ENCODE measurements at places on chromosomes 1 and 21.

DNA sequence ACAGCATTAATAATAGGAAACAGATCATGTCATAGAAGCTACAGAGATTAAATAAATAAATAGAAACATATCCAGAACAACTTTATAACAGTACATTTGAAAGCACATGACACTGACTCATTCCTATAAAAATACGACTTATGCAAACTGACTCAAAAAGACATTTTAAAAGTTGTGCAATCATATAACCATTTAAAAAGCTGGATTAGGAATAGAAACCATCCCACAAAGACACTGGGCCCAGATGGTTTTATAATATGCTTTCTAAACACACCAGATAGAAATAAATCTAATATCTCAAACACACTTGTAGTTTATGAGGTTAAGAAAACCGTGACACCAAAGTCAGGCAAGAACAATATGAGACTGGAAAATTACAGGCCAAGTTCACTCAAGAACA is 47.6 kb downstream of the MATN1 start:
- DNase-seq: no peak

DNA sequence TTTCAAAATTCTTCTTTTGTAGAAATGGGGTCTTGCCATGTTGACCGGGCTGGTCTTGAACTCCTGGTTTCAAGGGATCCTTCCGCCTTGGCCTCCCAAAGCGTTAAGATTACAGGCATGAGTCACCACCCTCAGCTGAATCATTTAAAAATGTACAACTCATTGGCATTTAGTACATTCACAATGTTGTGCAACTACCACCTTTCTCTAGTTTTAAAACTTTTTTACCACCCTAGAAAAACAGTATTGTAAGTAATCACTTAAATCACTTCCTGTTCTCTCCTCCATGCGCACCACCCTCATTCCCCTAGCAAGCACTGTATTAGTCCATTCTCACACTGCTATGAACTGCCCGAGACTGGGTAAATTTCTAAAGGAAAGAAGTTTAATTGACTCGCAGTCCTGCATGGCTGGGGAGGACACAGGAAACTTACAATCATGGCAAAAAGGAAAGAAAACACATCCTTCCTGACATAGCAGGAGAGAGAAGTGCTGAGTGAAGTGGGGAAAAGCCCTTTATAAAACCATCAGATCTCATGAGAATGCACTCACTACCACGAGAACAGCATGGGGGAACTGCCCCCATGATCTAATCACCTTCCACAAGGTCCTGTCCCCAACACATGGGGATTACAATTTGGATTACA is 14.4 kb upstream of the THEM5 start:
- DNase-seq: no peak

GRCh38 chr1:107935396-107936064 is 29.4 kb downstream of the VAV3 start:
- DNase-seq: peak; percentile 26

GRCh38 chr1:13573586-13573985 is 10.0 kb upstream of the PDPN start:
- DNase-seq: no peak

DNA sequence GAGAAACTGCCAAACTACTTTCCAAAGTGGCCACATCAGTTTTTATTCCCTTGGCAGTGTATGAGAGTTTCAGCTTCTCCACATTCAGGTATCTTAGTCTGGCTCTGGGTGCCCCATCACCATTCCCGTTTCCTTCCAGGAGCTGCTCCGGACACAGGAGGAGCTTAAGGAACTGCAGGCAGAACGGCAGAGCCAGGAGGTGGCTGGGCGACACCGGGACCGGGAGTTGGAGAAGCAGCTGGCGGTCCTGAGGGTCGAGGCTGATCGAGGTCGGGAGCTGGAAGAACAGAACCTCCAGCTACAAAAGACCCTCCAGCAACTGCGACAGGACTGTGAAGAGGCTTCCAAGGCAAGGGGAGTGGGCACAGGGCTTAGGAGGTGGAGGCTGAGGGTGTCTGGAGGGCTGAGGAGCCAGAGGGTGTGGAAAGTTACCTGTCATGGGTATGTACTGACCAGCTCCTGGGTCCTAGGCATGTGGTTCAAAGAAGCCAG is 10.9 kb upstream of the TUFT1 start:
- DNase-seq: no peak

DNA sequence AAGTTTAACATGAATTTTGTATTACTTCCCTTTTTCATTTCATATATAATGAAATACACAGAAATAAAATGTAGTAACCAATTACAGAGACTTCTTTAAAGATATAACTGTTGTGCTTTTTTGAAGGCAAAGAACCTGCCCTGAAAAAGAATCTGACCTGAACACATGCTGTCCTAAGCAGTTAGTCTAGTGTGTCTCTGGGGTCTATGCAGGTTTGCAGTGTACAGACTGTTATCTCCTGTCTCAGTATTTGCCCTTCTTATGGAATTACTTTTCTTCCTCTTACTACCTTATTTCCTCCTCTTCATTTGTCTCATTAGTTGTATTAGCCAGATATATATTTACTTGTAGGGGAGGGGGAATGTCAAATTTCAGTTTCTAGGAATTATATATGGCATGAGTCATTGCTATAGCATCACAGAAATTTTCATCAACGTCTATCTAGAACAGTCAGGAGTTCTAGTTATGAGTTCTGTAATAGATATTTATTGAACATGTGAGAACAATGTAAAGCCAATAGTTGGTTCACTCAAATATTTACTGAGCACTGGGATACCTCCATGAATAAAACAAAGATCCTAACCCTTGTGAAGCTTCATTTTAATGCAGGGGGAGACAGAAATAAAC is 28.4 kb upstream of the PLEKHO1 start:
- DNase-seq: no peak

- no peak for DNase-seq
Observed at GRCh38 chr1:34796990-34797389, 4.2 kb downstream of the GJA4 start.

GRCh38 chr21:15446223-15446622 is 283.6 kb upstream of the USP25 start:
- DNase-seq: no peak

DNA sequence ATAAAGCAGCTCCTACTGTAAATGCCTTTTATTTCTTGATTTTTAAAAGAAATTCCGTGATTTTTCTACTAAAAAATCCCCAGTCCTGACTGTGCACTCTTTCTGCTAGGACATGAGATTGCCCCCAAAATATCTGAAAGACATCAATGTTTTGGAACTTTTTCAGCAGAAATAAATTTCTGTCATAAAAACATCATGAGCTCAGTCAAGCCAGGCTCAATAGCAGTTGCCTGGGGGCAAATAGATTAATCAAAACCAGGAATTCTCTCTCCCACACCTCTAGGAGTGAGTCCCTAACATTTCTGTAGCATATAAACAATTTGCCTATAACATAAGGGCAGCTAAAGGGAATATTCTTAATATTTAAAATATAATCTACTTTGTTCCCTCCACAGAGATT is 654.1 kb downstream of the PTPRC start:
- DNase-seq: no peak

DNA sequence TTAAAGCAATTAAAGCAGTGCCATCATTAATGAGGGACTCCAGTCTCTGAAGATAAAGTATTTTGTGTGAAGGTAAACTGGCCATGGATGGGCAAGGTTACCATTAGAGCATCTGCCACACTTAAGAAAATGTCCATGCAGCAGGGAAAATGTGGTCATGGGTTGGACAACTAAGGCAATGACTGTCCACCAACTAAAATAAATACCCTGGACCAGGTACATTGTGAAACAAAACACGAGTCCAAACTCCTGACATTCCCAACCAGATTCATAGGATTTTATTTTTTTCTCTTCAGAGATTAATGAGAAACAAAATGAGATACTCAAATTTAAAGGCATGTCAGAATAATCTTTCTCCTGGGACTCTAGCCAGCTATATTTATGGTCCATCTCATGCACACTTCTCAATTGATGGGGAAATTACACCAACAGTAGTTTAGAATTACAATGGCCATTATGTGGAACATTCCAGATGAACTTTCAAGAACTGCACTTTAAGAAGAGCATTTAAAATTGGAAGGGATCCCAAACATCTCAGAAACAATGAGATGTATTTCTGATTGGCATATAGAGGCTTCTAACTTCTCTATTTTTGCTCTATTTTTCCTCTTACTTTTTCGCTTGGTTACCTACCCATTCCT is 8.1 kb downstream of the GBP7 start:
- no peak for DNase-seq

- no peak for DNase-seq
Observed at GRCh38 chr1:243508303-243508713, 252.5 kb downstream of the SDCCAG8 start.

Measured in stimulated activated CD4-positive, alpha-beta T cell treated with anti-CD3 and anti-CD28 coated beads, Interleukin-4, amount 100 ng/mL, for 1 hour (primary cell).